ENCODE measurements at places on chromosomes 13 and 19.

DNA sequence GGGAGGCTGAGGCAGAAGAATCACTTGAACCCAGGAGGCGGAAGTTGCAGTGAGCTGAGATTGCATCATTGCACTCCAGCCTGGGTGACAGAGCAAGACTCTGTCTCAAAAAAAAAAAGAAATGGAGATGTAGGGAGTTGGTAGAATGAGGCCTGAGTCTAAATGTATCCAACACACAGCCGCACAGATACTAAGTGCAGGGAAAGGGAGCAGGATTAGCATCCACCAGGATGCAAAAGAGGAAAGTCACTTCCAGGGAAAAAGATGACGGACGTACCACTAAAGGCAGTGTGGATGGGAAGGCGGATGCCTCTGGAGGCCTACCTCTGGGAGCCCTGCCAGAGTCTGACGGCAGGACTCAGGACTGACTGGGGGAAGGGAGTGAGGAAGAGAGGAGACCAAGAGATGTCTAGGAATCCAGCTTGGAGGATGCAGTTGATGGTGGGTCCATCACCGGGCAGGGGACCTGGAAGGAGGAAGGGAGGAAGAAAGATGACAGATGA, 6.8 kb downstream of the FAM98C start:
- no peak for DNase-seq

DNA sequence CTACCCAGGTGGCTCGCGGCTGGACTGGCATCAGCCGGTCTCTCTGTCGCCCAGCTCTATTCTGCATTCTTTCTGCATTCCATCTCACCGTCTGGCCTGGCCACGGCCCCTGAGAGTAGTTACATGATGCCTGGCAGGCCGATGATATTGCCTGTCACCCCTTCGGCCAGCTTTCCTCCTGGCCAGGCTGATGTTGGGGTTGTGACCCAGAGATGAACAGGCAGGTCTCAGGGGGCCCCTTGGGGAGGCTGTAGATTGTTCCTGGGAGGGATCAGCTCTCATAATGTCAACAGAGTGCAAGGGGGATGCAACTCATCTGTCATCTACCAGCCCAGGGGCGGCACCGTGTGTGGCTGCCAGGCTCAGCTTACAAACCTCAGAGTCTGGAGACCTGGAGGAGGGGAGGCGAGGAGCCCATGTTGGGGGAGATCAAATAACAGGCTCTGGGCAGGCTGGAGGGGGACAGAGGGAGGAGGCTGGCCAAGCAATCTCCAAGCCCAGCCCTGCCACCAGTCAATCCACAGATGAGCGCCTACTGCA, 13.6 kb upstream of the FBXO17 start:
- DNase-seq = peak; percentile 82

GRCh38 chr13:32582991-32583390, 3.3 kb upstream of the PDS5B start:
- no peak for DNase-seq

- DNase-seq = no peak
Observed at GRCh38 chr13:106095919-106096318, 439.5 kb downstream of the EFNB2 start.

DNA sequence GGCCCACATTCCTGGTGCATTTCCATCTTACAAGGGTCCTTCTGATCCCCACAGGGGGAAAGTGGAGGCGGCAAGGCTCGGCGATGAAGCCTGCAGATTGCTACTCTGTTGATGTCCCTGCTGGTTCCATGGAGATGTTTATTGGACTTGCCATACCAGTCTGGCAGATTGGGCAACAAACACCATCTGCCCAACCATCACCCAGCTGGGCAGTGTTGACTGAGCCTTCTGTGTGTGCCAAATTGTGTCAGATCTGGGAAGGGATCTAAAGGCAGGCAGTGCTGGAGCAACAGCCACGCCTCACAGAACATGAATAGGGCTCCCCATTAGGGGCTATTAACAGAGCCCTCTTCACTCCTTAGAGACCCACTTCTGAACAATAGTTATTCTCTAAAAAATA, 35.0 kb downstream of the FLT1 start:
- DNase-seq = no peak

GRCh38 chr13:27339299-27339698, 68.7 kb downstream of the RASL11A start:
- DNase-seq = no peak

DNA sequence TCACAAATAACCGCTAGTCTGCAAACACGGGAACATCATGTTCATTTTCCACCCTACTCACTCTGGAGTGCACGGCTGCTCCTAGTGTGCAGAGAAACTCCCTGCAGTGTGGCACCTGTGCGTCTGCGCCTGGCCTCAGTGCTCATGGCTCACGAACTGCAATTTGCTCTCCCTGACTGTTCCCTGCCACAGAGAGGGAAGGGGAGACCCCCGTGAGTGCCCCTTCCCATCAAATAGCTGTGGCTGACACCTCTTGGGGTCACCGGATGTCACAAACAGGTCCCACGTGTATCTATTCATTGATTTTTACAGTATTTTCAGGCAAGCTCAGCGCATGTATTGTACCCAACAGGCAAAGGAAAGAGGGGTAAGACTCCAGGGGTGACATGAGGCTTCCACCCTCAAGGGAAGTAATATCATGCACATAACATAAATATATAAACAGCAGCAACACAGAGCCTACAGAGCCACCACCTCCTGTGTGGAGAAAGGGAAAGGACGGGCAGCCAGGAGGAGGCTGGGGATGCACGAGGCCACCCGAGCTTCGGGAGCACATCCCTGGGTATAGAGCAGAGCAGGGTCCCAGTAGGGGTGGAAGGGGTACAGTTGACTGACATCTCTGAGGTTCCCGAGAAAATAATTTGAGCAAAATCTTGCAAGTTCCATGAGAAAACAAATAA, 140.3 kb upstream of the SOX1 start:
- no peak for DNase-seq

DNA sequence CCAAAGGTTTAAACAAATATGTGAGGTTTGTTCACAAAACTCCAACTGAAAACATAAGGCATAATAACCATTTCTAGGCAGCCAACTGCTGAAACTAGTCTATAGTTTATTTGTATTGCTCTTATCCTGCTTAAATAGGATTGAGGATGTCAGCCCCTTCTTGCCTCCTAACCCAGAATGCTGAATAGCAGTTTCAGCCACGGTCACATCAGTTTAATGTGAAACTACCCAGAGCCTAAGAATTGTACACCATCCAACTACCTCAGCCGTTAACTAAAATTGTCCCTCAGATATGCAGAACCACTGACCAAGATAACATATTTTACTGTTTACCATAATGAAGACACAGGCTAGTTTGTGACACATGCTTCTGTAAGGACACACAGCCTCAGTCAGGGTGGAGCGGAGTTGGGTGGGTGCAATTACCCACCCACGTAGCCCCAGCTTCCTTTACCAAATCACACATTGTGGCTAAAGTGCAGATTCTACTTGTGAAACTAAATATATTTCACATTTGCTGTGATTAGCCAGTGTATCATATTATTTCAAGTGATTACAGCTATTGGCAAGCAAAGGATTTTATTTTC, 259.9 kb downstream of the EFNB2 start:
- no peak for DNase-seq

GRCh38 chr19:15508035-15508710, at the start of gene CYP4F22:
CYP4F22 (plus strand) TSS chr19:15508525; CDS start chr19:15525337, 16,812 bp downstream.
- DNase-seq = no peak

GRCh38 chr19:15038294-15038693, 11.0 kb upstream of the CASP14 start:
- peak; percentile 72 for DNase-seq

DNA sequence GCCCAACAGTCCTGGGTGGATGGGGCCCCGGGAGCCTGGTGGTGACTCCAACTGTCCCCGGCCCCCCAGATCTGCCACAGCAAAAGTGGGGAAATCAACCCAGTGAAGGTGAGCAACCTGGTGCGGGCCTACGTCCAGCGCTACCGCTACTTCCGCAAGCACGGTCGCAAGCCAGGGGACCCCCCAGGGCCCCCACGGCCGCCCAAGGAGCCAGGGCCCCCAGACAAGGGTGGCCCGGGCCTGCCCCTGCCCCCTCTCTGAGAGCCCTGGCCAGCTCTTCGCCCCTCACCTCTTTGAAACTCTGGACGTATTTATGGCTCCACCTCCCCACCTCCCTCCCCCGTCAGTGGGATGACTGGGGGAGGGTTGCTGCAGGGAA, 7.5 kb downstream of the IRF3 start:
- no peak for DNase-seq

GRCh38 chr19:47752440-47753211, 7.3 kb downstream of the NOP53 start:
- no peak for DNase-seq

GRCh38 chr13:42075517-42075916, 27.1 kb downstream of the DGKH start:
- no peak for DNase-seq

DNA sequence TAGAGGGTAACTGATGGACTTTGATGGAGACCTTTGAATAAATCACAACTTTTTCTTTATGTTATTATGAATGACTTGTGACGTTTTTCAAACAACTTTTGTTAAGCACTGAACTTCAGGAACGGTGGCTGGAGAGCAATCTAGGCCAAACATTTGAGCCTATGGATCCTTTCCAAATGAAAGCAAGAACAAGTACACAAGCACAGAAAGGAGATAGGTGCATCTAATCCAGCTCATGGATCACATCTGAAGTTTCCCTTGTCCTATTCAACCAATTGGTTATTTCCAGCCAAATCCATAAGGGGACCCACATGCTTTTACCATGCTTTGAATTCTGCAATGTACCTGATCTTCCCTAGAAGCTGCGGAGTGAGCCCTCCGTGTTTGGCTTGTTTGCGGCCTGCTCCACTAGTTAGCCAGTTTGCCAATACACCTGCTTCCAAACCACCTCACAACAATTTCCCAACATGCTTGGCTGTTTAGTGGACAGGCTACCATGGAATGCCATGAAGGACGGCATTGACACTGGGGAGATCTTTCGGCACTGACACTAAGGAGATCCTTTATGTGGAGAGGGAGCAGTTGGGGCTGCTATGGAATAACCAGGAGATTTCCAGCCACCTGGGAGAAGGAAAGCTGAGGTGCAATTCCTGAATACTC, 315.9 kb downstream of the DNAJC15 start:
- DNase-seq = no peak

- no peak for DNase-seq
Observed at GRCh38 chr19:31517224-31518180, 168.3 kb upstream of the TSHZ3 start.

DNA sequence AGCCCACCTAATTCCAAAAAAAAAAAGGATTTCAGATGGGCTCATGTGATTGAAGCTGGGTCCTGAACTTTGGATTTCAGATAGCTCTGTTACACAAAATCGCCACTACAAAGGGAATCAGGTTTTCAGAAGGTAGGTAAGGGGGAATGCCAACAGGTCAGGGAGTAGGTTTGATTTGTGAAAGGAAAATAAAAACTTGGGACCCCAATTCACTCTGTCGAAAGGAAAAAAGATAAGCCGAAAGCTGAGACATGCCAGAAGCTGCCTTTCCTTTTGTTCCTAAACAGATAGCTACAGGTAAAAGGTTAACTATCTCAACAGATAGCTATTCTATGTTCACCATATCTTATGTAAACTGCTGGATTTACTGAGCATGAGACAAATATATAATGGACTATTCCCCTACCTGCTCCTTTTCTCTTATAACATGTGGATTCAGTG, 4.0 kb downstream of the KRTDAP start:
- no peak for DNase-seq

Data from left hindlimb (tissue), 1 donor.